Left lung (tissue), 14 donors: ENCODE measurements at places on chromosomes 3 and 15. TPM values are rescaled to one million over a fixed set of nuclear protein-coding genes. Genes with fewer than 3 reads are reported as not detected.

Gene PGBD4
- 1.8 TPM for total RNA-seq

Gene SLC2A2
- total RNA-seq: not detected

Gene ANKRD63
- not detected for total RNA-seq

Gene TPRG1
- total RNA-seq: 5.0 TPM

Gene GREM1
- 0.96 TPM for total RNA-seq

Gene ROPN1
- not detected for total RNA-seq

Gene GOLGA6D
- not detected for total RNA-seq

Gene SEMA7A
- 4.7 TPM for total RNA-seq
